Activated T-cell treated with anti-CD3 and anti-CD28 coated beads, Interleukin-2, amount 50 U/mL, for 4 hours (primary cell): ENCODE measurements at places on chromosomes 5 and 9. TPM values are rescaled to one million over a fixed set of nuclear protein-coding genes. Genes with fewer than 3 reads are reported as not detected.
A peak's percentile ranks its signal among the peaks of the same experiment; 100 is the strongest.

TTC16 gene
- total RNA-seq = 0.37 TPM

GLDC gene
- 3.6 TPM for total RNA-seq

WDR55 gene
- 47.7 TPM for total RNA-seq

DNA sequence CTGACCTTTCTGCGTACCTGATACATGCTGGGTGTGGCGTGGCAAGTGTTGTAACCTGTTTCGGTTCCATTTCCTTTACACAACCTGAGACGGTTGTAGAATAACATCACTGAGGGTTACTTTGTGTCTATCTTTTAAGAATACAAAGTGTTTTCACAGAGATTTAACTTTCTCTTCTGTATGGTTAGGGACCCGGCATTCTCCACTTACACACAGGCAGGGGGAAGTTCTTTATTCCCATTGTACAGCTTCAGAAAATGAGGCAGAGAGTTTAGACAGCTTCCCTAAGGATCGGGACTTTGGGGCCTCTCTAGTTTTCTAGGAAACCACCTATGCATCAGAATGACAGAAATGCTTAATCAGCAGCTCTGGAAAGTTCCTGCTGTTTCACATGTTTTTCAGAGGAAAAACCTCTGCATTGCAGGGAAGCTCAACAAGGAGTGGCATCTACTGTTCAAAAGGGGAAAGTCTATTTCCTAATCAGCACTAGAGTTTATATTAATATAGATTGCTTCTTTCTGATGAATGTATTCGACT, 41.3 kb downstream of the CAST start:
- no peak for DNase-seq

- peak; percentile 88 for DNase-seq
Observed at GRCh38 chr9:114505187-114506081, at the start of gene WHRN. Gene WHRN (minus strand): TSS chr9:114505473. CDS start chr9:114504801, 672 bp downstream.

GRCh38 chr9:112439825-112440224, 46.8 kb upstream of the KIAA1958 start:
- no peak for DNase-seq
